ENCODE measurements at places on chromosomes 7 and 10.

GRCh38 chr10:53276797-53277196, 504.2 kb upstream of the MBL2 start:
- no peak for DNase-seq

DNA sequence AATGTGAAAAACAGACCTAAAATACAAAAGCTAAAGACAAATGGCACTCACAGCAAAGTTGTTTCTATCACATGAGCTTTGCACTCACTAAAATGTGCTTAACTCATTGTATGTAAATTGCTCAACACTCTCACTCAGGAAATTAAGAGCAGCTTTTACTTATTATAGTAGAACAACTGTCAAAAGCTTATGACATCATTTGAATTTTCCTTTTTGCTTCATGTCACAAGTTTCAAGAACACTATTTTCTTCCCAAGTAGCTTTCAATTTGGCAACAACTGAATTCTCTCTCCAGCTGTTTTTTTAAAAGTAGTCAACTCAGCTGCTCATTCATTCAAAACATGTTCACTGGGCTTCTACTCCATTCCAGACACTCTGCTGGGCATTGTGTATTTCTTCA, 46.9 kb downstream of the ATE1 start:
- DNase-seq, result no peak

- DNase-seq, result no peak
These were observed 135.9 kb downstream of the CUX1 start for GRCh38 chr7:101953248-101953819.

- DNase-seq, result no peak
These were observed 1.4 kb upstream of the GIMAP5 start for GRCh38 chr7:150735596-150736358.

DNA sequence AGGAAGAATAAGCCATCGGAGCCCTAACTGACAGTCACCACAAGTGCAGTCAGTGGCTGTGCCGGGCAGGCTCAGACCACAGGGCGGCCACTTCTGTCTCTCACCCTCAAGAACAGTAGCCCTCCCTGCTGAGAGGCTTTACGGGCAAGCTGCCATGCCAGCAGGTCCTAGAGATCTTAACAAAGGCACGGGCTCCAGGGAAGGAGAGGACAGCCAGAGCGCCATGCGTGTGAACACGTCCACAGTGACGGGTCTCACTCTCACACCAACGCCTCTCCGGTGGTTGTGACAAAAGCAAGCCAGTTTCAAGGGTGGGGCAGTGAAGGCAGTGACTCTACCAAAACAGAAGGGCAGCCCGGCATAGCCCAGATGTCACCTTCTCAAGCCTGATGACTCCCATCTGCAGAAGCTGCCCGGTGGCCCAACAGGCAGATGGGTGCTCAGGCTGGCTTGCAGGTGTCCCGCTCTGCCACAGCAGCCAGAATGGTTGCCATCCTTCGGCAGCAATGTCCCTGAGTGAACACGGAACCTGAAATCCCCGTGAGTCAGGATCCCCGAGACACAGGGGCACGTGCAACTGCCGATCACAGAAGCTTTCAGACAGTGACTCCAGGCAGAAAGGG, 102.0 kb downstream of the FAM53B start:
- DNase-seq, result no peak

GRCh38 chr10:80462981-80463741, 9.1 kb downstream of the TSPAN14 start:
- DNase-seq, result no peak

DNA sequence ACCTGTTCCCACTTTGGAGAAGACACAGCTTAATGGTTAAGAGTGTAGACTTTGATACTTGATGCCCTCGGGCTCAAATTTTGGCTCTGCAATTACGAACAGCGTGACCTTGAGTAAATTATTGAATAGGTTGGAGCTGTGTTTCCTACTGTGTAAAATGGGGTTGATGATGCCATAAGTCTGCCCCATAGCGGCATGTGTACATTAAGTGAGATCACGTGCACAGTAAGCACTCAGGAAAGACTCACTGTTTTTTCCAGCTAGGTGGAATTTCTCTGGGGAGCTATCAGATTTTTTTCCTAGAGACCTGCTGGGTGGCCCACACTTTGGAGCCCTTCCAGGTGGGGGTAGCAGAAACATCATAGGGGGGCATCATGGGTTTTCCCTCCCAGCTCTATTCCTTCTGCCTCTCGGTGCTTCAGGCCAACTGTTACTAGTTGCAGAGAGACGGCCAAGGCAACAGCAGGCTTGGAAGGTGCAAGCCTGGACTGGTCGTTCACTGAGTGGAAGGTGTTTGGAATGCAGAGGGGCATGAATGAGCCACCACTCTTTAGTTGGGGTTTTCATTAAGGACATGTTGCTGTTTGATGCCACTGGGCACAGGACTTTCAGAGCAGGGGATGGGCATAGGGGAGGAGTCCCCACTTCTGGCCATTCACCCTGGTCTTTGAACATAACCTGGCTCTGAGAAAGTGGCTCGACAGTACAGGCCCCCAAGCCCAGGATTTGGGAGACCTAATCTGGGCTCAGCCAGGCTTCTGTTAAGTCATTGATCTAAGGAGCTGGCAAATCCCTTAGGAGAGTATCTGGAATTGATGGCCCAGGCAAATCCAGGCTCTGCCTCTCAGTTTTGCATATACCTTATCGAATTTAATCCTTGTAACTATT, 64.0 kb downstream of the SYPL1 start:
- no peak for DNase-seq

DNA sequence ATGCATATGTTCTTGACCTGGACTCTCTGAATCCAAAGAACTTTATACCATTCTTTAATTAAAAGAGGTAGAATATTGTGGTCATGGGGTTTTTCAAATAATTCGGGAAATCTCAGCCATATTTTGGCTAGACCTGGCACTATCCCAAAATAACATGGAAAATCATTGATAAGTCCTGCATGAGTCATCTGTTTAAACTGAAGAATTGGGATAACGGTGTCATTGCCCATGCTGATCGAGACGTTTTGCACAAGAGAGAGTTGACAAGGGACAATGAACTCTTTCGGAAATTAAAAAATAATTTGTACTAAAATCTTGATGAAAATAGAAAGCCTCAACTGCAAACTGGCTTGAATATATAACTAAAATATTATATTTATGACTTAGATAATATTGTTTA, 19.9 kb upstream of the ABCB4 start:
- no peak for DNase-seq

GRCh38 chr7:1045069-1046063, 1.0 kb downstream of the GPR146 start:
- no peak for DNase-seq

- DNase-seq, result no peak
These were observed 196.7 kb downstream of the VTI1A start for GRCh38 chr10:112643600-112644264.

GRCh38 chr10:17046989-17047388, 82.6 kb downstream of the CUBN start:
- DNase-seq, result no peak

DNA sequence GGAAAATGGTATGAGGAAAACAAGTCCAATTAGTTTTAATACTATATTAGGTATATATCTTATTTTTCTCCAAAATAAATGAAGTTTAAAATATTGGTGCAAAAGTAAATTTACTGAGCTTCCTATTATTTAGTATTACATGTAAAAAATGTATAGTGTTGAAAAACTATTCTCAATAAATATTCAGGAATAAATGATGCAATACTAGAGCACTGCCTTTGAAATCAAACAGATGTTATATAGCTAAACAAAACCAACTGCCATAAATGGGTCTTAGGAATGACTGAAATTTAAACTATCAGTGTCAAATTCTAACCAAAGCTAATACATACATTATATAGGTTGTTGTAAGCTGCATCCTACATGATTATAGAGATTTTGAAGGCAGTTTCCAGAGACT, 1434.0 kb upstream of the LRRTM3 start:
- no peak for DNase-seq

- no peak for DNase-seq
These were observed 3.3 kb downstream of the XRCC2 start for GRCh38 chr7:152672626-152673025.

GRCh38 chr10:21860718-21861117, 142.8 kb downstream of the DNAJC1 start:
- DNase-seq, result no peak

GRCh38 chr7:132687981-132688383, 111.7 kb upstream of the PLXNA4 start:
- DNase-seq, result no peak

GRCh38 chr7:157490465-157490912, 153.7 kb downstream of the DNAJB6 start:
- no peak for DNase-seq

- DNase-seq, result no peak
These were observed 79.5 kb downstream of the DIP2C start for GRCh38 chr10:609868-610545.

DNA sequence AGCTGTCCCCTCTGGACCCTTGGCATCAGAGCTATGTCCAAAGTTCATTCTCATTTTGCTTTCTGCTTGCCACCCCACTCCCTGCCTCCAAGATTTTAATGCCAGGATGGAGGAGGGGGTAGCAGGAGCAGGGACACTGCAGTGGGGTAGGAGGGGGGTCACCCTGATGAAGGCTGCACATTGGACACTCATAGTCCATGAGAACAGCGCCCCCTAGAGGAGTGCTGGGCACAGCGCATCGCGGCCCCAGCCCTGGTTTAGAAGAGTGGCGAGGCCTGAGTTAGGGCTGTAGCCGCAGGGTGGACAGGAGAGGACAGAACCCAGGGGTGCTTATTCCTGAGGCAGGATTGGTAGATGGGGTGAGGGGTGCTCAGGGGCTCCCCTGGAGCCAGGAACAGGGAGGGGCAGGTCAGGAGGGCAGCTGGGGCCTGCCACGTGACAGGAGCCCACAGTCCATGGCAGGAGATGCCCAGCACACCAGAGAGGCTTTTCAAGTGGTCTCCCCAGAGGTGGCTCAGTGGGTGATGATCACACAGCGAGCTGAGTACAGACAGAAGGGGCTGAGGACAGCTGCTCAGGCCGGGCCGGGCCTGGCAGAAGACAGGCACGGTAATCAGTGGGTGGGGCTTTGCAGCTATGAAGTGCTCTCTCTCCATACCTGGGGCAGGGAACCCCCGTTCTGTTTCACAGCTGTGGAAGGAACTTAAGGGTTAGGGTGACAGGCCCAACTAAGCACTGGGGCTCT, 71.4 kb downstream of the NEURL1 start:
- DNase-seq, result no peak

DNA sequence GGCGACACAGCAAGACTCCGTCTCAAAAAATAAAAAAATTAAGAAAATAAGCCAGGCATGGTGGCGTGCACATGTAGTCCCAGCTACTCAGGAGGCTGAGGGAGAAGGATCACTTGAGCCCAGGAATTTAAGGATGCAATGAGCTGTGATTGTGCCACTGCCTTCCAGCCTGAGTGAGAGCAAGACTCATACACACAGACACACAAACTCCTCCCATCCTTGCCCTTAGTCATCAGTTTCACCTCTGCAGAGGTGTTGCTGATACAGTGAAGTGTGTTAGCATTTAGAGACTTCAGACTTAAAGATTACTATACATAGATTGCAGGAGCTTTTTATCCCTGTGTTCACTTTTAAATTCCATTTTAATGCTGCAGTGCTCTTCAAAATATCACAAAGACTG, 5.5 kb upstream of the H2AZ2 start:
- DNase-seq, result no peak

DNA sequence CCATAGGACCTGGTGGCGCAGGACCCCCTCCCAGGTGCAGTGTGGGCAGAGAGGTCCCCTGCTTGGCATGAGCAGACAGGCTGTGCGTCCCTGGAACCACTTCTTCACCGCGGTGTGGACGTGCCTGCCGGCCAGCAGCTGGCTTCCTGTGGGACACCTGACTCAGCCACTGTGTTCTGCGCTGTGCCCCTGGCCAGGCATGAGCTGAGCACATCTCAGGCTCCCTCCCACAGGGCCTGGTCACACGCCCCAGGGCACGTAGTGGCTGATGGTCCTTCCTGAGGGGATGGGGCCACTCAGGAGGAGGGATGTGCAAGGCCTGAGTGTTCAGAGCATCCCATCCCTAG, 3.5 kb upstream of the DEPP1 start:
- DNase-seq, result no peak

DNA sequence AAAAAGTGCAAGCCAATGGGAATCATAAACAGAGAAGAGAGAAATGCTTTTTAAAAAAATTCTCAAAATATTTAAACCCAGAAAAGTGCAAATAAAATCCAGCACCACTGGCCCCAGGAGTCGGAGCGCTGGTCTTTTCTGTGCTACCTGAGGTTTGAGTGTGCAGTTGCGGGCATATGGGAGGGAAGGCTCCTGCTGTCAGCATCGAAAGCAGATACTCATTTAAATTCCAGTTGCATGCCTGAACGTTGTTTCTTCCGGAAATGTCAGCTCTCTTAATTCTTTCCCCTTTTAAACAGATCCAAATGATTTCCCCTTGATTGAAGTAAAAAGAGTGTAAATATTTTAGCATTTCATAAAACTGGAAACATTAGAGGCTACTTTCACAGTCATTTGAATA, 240.5 kb upstream of the GPR26 start:
- DNase-seq, result no peak

GRCh38 chr10:110217662-110218008, 10.2 kb downstream of the MXI1 start:
- no peak for DNase-seq

DNA sequence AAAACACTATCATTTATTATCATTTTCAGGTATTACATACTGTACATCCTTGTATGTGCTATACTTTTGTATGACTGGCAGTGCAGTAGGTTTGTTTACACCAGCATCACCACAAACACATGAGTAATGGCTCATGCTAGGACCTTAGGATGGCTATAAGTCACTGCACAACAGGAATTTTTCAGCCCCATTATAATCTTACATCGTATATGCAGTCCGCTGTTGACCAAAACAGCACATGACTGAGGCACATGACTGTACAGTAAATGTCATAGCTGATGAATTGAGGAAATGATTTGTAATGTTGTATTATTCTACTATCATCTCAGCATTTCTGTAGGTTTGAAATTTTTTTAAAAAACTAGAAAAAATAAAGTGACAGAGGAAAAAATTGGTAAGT, 38.6 kb downstream of the BPGM start:
- DNase-seq, result no peak

- DNase-seq, result no peak
These were observed 36.3 kb downstream of the ARID5B start for GRCh38 chr10:61937631-61938351.

GRCh38 chr7:47516985-47517600, 64.8 kb downstream of the TNS3 start:
- no peak for DNase-seq
